ENCODE measurements at places on chromosomes 11 and 22.

GRCh38 chr11:78290293-78291176, 101.8 kb downstream of the USP35 start:
- no peak for DNase-seq

DNA sequence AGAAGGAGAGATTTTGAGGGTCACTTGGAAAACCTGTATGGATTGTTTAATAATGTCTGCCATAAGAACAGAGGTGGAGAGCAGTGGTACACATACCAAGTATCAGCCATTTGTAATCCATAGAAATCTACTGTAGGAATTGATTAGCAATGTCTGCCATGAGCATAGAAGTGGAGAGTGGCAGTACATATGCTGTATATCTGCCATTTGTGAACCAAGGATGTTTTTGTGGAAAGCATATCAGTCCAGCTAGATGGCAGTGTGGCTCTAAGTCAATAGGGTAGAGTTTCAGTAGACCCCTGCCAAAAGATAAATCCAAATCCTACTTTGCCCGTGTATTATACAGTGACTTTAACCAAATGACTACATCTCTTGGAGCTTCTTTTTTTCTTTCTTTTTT, 82.9 kb upstream of the SEZ6L start:
- no peak for DNase-seq

DNA sequence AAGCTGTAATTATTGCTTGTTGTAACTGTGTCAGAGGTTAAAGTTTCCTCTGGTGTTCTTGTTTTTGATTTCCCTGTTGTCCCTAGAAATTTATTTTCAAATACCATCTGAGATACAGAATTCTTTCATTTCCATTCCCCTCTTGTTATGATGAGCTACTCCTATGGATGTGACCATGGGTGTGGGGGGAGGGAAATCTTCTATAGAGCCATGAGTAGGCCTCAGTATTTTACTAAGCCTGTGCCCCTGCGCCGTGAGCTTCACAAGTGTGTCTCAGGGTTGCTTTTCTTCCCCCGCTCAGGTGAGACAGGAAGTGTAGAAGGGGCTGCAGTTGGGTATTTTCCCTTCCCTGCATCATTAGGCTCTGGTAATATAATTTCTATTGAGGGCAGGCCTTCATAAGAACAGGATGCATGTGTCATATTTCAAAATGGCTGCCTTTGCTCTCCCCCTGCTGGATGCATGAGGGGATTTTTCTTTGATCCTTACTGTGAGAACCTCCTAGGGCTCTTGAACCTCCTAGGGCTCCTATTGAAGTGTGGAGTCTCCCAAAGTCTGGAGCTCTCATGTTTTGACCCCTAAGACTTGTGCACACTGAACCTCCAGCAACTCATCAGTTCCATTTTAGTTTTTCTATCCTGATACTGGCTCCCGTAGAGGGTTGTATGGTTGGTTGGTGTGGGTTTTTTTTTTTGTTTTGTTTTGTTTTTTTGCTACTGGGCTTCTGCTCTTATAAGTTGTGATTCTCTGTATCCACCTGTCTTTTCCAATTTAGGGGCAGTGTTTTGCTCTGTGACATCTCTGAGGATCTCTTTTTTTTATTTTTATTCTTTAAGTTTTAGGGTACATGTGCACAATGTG, 658.2 kb downstream of the NTM start:
- peak; percentile 43 for DNase-seq

- no peak for DNase-seq
These were observed 3.1 kb downstream of the GSTP1 start for GRCh38 chr11:67586568-67587250.

- no peak for DNase-seq
These were observed 11.1 kb downstream of the GRK2 start for GRCh38 chr11:67277231-67277961.

DNA sequence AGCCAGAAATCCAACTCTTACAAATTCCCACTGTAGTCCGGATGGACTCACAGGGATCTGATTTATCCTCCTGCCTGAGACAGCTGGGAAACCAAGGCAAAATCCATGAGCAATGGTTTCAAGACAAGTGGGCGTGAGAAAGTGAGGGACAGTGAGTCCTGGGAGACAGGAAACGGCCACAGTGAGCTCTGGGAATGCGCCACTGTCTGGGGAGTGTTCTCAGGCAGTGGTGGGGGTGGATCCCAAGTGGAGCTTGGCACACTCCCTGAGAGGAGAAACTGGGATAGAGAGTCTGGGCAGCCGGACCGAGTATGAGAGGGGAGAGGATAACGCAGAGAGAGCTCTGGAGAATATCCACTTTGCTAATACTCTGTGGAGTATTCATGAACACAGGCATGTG, 9.8 kb downstream of the IL17REL start:
- DNase-seq: no peak

DNA sequence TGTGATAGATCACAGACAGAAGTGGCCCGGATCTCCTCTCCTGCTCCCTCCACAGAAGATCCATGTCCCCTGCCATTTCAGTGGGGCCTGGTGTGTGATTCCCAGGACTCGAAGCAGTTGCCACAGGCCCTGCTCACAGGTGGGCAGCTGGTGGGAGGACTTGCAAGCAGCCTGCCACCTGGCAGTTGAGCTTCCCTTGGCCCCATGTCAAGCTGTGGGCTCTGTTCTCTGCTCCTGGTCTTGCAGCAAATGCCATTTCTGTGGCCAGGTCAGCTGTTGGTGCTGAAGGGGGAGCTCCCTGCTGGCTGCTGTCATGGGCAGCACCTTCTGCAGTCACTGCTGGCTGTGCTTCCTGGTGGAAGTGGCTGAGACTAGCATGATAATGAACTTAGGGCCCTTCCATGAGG, 59.1 kb upstream of the SLC22A12 start:
- DNase-seq: no peak

GRCh38 chr11:46435679-46436078, 44.1 kb upstream of the CHRM4 start:
- DNase-seq: no peak

DNA sequence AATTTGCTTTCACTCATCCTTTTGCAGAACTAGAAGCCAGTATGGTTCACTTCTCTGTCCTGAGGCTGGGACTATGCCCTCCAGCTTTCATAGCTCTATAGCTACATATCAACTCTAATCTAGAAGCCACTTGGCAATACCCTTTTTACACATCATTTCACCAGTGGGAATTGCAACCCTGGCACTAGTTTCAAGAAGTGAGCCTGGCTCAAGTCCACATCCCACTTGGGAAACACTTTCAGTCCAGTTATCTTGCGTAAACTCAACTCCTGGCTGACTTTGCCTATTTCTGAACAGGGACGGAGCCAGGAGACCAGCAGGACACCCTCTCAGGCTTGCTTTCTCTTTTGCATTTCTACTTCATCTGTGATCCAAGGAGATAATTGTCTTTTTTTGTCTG, 19.9 kb upstream of the FAT3 start:
- no peak for DNase-seq

- DNase-seq: no peak
These were observed 719 bp downstream of the TALDO1 start for GRCh38 chr11:748007-748359.

DNA sequence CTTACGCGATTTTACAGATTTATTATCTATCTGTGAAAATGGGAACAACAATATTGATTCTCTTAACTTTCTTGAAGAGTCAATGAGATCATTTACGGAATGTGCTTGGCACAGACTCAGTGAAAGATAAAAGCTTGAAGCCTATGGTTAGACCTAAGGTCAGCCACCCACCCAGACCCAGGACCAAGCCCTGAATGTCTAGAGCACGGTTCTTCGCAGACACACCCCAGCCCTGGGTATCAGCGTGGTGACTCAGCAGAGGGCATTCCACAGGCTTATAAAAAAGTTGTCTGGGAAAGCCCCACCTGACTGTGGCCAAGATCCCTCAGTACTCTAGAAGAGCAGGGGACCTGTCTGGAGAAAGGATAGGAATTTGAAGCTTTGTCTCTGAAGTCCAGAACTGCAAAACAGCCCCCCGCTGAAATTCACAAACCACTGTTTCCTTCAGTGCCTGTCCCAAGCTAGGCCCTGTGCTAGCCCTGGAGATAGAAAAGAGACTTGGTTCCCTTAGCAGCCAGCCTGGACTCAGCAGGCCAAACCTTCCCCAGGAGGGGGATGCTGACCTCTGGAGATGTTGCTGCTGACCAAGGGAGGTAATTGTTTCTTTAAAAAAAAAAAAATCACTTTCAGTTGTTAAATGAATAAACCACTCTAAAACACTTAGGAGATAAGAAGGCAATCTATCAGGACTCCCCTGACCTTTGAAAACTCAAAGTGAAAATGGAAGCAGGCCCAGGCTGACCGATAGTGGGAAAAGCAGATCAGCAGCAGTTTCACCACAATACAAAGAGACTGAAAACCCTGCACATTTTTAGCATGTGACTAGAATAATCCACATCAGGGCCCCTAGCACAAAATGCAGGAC, 114.0 kb downstream of the ABTB2 start:
- peak; percentile 62 for DNase-seq

- DNase-seq: no peak
These were observed 433.3 kb downstream of the BUD13 start for GRCh38 chr11:116339306-116340098.

DNA sequence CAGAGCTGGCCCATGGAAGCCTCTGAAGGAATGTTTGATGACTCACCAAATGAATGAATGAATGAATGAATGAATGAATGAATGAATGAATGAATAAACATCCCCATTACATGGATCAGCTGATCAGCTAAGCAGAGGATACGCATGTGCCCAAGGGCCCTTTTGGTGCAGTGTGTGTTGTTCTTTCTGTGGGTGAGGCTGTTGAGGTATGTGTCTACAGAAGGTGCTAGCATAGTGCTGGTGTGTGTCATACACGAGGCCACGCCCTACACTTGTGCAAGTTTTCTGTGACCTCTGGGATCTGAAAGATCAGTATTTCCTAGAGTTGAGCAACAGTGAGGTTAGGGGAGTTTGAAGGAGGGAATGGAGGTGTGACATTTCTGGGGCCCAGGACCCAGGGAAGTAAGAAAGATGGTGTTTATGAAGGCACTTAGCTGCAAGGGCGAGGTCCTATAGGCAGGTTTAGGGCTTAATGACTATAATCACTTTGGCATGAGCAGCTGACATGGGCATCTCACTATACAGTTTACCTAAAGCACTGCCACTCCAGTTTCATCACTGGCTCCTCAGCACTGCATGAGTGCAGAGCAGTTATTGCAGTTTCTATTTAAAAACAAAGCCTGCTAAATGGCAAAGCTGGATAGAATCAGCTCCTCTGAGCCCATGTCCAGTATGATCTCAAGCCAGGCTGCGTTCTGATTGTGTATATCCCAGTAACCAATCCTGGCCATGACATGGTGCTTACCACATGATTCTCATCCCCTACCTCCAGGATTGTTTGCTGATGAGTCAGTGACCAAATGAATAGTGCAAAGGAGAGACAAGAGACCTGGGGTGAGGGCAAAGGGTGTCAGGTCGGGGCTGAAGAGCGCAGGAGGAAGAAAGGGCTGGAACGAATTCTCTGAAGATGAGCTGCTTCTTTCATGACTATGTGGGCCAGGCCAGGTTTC, 36.4 kb upstream of the E2F8 start:
- peak; percentile 56 for DNase-seq

GRCh38 chr11:128415539-128415938, 171.8 kb downstream of the ETS1 start:
- DNase-seq: peak; percentile 49

- no peak for DNase-seq
These were observed 40.2 kb upstream of the CELSR1 start for GRCh38 chr22:46577368-46578249.

- no peak for DNase-seq
These were observed 2.0 kb downstream of the PYGM start for GRCh38 chr11:64757549-64758329.
